Foreskin fibroblast (primary cell): ENCODE measurements at places on chromosomes 11 and 22.
A peak's percentile ranks its signal among the peaks of the same experiment; 100 is the strongest.

- DNase-seq = peak; percentile 77
Observed at GRCh38 chr11:17528181-17528691, 16.0 kb downstream of the USH1C start.

DNA sequence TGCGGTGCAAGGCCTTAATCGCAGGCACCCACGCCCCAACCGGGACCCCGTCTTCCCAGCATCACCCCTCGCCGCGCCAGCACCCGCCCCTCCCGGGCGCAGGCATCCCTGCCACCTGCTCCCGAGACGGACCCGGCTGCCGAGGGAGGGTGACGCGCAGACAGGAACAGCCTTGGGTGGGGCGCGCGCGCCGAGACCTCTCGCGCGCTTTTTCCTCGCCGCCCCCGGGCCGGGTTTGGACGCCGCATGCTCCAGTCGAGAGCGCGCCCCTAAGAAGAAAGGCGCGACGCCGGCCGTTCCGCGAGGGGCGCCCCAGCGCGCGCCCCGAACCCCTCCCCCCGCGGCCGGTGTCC, 504 bp downstream of the CFL1 start:
- DNase-seq = no peak

DNA sequence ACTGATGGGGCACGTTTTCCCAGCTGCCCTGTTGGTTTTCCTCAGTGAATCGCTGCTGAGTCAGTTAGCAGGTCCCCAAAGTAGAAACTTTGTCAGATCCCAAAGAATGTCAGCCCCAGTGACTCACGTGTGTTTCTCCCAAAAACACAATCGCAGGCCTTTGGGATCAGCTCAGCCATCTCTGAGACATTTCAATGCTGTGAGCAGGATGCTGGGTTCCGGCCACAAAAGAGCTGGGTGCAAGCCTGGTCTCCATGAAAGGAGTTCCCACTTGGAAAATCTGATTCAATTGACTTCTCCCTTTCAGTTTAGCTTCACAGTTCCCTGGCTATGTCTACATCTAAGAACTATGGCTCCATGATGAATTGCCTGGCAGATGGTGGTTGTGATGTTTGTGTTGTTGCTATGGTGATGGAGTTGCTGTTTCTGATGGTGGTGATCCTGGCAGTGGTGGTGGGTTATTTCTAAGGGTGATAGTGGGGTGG, 28.0 kb downstream of the MYEOV start:
- DNase-seq = peak; percentile 97

DNA sequence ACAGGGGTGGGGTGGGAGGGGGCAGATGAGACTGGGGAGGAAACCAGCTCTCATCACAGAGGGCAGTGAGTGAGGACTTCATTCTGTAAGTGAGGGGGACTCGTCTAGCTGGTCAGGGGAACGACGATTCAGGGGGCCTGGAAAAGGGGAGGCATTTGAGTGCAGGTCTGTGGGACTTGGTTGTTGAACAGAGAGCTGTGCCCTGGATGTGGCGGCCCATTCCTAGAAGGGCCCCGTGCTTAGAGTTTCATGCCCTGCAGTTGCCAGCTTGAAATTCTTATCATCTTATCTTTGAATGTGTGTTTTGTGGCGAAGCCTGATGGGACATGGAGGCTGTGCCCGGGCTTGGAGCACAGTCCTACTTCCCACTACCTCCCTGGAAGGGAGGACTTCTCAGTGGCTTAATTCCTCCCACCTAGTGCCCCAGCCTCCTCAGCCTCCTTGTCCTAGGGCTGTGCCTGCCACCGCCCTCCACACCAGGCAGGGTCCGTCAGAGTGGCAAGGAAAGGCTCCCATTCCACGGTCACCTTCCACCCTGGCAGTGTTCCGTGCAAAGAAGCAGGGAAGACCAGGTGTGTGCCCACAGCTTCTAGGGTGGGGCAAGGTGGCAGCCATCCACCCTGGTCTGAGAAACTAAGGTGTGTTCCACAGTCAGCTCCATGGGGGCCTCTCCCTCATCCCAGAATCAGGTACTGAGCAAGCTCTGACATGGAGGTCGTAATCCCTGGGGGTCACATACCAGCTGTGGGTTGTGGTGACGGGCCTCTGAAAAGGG, 59.7 kb upstream of the LMO1 start:
- no peak for DNase-seq
